CD4-positive, alpha-beta T cell treated with Interferon gamma for 1 hour (primary cell): ENCODE measurements at places on chromosomes 12 and 14.

- DNase-seq, result no peak
These were observed 342.0 kb downstream of the NPAS3 start for GRCh38 chr14:33280646-33281045.

GRCh38 chr12:121964813-121965643, 46.6 kb downstream of the CFAP251 start:
- no peak for DNase-seq

- DNase-seq, result no peak
These were observed 226.8 kb downstream of the SOX5 start for GRCh38 chr12:23722655-23723054.

DNA sequence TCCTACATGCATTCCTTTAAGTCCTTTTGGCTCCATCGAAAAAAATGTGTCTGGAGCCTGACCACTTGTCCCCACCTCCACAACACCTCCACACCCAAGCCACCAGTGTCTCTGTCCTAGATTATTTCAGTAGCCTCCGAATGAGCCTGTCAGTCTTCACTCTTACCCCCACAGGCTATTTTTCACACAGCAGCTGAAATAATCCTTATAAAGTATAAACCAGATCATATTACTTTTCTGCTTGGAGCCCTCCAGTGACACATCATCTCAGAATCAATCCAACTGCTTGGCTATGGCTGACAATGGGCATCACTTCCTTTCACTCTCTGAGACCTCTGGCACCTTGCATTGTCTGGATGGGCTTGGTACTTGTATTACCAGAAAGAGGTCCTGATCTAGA, 44.9 kb downstream of the BBS10 start:
- DNase-seq, result no peak

GRCh38 chr14:23559010-23559925, 3.2 kb downstream of the THTPA start:
- peak; percentile 55 for DNase-seq

DNA sequence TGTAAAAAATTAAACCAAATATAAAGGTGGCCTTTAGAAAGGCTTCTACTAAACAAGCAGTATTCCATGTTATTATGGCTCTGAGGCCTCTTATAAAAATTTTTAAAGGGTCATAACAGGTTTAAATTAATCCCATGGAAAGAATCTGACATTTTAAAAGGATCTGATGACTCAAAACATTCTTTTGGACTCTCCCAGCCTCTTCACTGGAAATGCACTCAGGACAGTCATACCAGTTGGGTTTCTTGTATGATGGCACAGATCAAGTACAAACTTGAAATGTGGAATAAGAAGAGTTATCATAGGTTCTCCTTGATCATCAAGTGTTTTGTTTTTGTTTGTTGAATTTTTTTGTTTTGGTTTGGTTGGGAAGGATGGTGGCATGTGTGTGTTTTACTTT, 50.8 kb downstream of the PPP2R5E start:
- no peak for DNase-seq

DNA sequence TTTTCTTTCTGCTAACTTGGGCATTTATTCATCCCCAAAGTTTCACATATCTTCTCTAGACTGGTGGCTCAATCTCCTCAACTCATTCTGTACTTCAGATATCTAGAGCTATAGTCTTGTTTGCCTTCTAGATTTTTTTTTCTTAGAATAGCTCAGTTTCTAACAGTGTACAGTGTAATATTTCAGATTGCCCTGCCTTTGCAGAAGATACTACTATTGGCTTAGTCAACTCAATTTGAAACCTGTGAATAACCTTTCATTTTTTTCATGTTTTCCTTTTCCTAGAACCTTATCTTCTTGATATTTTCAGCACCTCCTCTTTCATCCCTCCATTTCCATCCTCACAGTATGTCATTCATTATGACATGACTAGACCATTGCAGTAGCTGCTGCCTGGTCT, 69.6 kb downstream of the OTOGL start:
- no peak for DNase-seq

GRCh38 chr12:93299262-93299846, 78.4 kb upstream of the NUDT4 start:
- no peak for DNase-seq

DNA sequence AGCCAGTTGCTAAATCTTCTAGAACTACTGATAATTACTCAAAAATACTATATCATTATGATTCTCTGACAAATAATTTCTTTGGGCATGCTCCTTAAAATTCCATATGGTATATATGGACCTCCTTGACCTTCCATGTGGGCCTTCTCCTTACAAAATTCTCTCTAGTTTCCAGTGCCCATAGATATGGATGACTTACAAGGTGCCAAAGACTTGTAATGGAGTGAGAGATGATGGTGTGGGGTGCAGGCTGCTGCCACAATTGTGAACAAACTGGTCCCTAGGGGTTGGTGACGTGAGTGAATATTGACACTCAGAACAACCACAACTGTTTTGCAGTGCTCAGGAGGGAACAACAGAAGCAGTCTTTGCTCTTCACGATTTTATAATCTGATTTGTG, 378.9 kb downstream of the SNAPC1 start:
- no peak for DNase-seq

DNA sequence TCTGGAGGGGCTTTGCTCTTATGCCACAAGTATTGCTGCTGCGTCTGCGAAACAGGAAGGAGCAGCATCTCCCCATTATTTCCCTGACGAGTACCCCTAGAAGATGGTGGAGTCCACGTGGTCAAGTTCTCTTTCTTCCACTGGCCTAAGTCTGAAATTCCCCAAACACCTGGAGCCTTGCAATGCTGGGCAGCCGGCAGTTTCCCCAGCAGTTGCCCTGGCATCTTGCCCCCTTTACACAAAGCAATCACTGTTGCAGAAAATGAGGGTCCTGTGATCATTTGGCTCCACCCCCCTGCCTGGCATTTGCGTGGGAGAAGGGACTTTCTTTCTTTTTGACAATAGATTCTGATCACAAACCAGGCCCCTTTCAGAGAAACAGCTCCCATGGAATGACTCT, 56.9 kb downstream of the FOS start:
- DNase-seq, result no peak

DNA sequence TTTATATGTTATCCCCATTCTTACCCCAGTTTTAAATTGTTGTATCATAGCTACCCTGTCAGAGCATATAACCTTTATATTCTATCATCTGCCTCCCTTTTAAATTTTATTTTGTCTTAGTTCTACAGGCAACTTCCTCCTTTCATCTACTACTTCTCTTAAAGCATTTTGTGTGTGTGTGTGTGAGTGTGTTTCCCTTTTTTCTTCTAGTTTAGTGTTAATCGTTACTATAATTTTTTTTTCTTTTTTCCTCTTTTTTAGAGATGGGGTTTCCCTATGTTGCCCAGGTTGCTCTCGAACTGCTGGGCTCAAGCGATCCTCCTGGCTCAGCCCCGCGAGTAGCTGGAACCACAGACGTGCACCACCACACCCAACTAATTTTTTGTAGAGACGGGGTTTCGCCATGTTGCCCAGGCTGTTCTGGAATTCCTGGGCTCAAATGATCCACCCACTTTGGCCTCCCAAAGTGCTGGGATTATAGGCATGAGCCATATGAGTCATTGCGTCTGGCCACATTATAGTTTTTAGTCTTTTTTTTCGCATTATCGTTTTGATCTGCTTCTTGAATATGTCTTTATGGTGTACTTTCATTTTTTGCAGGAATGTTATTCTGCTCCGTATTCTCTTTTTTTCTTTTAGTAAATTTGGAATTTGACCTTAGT, 33.1 kb upstream of the FBXO34 start:
- DNase-seq, result no peak

GRCh38 chr12:52305921-52306705, 14.8 kb upstream of the KRT81 start:
- DNase-seq, result no peak

DNA sequence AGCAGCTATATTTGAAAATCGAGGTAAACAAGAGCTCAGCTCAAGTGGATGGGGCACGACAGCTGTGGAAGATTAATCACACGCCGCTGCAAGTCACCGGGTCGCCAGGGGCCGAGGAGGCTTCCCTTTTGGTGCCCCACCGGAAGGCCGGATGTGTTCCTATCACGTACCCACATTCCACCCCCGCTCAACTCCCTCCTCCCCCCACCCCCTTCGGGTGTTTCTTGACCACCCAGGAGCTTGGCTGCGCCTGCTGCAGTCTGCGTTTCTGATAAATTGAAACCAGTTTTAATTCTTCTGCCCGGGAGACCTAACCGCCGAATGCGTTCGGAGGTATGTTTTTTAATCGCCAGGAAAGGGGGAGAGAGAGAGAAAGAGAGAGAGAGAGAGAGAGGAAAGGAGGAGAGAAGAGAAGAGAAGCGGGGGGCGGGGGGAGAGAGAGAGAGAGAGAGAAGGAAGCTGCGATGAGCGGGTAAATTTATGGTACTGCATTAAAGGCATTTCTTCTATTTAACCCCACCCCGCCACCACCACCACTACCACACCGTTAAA, 1.8 kb downstream of the SLC8A3 start:
- no peak for DNase-seq

DNA sequence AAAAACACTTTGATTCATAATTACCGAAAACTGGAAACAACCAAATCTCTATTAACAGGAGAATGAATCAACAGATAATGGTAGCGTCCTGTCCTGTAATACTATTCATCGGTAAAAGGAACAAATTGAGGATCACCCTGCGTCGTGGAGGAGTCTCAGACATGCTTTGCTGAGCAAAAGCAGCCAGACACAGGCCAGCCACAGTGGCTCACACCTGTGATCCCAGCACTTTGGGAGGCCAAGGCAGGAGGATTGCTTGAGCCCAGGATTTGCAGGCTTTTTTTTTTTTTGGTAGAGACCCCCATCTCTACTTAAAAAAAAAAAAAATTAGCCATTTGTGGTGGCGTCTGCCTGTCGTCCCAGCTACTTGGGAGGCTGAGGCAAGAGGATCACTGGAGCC, 34.1 kb upstream of the MMP17 start:
- no peak for DNase-seq

GRCh38 chr12:53603196-53603595, 23.0 kb downstream of the ATF7 start:
- DNase-seq, result no peak

- DNase-seq, result no peak
These were observed 15.7 kb downstream of the CAPZA3 start for GRCh38 chr12:18753481-18754123.

DNA sequence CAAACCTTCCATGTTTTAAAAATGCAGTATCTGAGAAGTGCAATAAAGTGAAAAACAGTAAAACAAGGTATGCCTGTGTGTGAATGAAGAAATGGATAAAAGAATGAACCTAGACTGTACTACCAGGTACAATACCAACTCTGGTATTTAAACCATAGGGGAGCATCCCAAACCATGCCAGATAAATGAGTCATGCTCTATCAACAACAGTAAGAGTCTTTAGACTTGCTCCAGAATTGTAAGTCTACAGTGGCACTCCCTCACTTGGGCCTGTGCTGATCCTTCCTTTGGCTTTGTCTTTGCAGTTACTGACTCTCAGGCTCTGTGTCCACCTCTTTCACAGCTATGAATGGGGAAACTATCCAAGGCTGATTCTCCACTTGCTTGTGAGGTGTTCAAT, 38.1 kb downstream of the BBS10 start:
- no peak for DNase-seq

DNA sequence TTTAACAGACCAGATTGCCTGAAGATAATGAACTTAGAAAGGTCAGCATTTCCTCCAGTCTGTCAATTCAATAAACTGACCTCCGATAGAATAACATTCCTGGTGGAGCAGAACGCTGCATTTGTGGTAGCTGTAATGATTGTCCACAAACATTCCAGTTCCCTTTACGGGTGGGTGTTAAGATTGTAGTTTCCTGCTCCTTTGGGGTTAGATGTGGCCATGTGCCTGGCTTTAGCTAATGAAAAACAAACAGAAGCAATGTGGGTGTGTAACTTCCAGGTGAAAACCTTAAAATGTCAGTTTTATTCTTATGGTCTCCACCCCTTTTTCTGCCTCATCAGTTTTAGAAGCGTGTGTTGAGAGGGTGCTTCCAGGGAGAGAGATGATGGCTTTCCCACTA, 217.3 kb upstream of the CRY1 start:
- no peak for DNase-seq

DNA sequence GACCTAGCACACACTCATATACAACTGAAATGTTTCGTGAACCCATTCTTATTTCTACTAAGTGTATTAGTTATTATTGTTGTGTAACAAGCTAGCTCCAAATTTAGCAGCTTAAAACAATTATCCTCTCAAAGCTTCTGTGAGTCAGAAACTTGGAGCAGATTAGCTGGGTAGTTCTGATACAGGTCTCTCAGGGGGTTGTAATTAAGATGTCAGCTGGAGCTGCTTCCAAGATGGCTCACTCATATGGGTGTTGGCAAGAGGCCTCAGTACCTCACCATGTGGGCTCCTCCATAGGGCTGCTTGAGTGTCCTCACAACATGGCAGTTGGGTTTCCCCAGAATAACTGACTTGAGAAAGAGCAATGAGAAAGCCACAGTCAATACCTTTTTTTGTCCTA, 9.8 kb downstream of the GPR135 start:
- no peak for DNase-seq

DNA sequence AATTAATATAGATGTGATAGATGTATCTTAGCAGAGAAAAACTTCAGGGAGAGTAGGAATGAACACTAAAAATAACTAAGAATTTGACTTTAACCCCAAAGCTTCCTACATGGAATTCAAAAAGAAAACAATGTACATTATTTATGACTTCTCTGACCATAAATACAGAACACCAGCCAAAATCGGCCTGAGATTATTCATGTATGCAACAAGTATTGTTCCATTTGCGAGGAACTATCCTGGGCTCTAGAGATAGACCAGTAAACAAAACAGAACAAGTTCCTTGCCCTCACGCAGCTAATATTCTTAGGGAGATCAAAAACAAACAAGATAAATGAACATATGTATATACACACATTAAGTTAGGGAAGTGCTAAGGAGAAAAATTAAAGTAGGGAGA, 432.3 kb upstream of the SOX5 start:
- DNase-seq, result no peak

GRCh38 chr12:110819150-110819549, 27.6 kb upstream of the CCDC63 start:
- no peak for DNase-seq

DNA sequence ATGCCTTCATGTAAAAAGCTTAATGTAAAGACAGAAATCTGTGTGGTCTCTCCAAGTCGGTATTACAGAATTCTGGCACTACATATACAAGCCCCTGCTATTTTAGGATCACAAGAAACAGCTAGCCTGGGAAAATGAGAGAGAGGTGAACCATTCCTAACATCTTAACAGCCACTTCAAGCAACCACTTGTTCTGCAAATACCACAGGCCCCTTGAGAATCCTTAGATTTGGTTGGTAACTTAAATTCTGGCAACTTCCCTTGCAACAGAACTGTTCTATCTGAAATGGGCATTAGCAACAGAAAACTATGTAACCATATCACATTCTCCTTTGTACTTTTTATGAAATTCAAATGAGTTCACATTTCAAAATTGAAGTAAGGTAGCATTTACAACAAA, 68.5 kb downstream of the SPPL3 start:
- no peak for DNase-seq

GRCh38 chr14:21096438-21096837, 2.0 kb downstream of the ZNF219 start:
- no peak for DNase-seq

DNA sequence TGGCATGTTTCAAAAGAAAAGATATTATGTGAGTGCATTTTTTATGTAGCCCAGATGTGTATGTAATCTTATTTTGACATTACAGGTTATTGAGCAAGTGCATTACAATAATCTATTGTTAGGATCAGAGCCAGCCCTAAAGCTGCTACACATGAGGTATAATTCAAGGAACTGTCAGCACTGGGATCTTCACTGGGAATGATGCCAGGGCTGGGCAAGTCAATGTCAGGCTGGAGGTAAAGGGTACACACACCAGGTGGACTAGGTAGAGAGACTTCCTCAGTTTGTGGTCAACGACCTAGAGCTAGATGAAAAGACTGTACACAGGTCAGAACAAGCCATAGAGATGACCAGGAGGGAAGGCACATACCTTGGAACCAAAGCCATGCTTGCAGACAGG, 15.4 kb downstream of the TRIM9 start:
- DNase-seq, result no peak
